ENCODE measurements at places on chromosomes 13 and 19. TPM values are rescaled to one million over a fixed set of nuclear protein-coding genes. Genes with fewer than 3 reads are reported as not detected.

DNA sequence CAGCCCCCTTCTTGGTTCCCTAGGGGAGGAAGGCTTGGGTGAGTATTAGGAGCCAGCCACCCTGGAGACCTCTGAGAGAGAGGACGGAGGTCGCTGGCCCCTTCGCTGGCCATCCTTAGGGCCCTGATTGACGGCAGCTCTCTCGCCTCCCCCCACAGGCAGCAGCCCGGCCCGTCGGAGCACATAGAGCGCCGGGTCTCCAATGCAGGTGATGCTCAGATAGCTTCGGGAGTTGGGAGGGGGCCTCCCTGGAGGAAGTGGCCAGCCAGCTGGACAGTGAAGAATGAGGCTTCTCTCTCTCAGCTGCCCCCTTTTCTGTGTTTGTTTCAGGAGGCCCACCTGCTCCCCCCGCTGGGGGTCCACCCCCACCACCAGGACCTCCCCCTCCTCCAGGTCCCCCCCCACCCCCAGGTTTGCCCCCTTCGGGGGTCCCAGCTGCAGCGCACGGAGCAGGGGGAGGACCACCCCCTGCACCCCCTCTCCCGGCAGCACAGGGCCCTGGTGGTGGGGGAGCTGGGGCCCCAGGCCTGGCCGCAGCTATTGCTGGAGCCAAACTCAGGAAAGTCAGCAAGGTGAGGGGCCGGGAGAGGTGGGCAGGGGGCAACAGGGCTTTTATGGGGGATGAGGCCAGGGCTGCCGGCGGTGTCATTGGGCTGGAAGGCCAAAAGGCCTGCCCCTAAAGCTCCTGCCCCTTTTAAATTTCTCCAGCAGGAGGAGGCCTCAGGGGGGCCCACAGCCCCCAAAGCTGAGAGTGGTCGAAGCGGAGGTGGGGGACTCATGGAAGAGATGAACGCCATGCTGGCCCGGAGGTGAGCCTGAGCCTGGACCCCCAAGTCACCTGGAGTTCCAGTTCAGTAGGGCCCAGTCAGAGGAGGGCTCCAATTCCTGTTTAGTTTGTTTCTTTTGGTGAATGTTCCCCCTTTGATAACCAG is 15.0 kb downstream of the VASP start:
- no peak for DNase-seq

- DNase-seq: no peak
These were observed 58.1 kb downstream of the KCNRG start for GRCh38 chr13:50073340-50073739.

GRCh38 chr13:100951016-100951415 is 276.4 kb upstream of the TMTC4 start:
- DNase-seq: no peak

GRCh38 chr19:40139533-40140287 is 49.0 kb upstream of the ZNF780A start:
- DNase-seq: peak; percentile 81

- DNase-seq: peak; percentile 57
These were observed 1.8 kb downstream of the MBD3 start for GRCh38 chr19:1590641-1591397.

DNA sequence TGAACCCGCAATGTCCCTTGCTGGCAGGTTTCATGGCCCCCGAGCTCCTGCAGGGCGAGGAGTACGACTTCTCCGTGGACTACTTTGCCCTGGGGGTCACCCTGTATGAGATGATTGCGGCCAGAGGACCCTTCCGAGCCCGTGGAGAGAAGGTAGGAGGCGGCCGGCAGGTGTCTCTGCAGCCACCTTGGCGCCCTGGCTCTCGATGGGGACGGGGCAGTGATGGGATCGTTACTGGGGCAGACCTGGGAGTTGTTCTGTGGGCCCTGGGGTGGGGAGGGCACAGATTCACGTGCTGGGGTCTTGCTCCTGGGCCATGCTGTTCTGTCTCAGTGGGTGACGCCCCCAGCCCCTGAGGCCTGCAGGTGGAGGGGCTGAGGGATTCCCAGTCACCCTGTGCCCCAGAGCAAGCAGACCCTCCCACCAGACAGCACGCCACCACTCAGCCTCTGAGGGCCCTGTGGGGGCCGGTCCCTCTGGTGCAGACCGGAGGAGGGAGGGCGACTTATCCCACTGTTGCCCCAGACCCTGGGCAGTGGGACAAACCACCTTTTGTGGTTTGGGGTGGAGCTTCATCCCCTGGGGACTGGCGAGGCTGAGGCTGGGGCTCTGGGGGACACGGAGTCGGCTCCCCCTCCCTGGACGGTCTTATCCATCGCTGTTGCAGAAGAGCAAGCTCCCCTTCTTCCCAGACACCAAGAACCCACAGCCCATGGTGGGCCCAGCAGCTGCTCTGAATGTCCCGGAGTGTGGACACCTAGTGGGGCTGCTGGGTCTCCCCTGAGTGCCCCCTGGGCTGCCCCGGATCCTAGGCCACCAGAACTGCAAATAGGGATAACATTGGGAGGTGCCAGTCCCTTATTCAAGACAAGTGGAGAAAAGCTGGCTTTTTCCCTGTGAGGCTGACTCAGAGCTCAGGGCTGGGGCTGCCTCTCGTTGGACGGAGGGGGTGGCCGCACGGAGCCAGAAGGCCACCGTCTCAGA is 27.5 kb upstream of the TMEM255B start:
- DNase-seq: no peak

- no peak for DNase-seq
These were observed 312.5 kb downstream of the OLFM4 start for GRCh38 chr13:53341144-53341510.

DNA sequence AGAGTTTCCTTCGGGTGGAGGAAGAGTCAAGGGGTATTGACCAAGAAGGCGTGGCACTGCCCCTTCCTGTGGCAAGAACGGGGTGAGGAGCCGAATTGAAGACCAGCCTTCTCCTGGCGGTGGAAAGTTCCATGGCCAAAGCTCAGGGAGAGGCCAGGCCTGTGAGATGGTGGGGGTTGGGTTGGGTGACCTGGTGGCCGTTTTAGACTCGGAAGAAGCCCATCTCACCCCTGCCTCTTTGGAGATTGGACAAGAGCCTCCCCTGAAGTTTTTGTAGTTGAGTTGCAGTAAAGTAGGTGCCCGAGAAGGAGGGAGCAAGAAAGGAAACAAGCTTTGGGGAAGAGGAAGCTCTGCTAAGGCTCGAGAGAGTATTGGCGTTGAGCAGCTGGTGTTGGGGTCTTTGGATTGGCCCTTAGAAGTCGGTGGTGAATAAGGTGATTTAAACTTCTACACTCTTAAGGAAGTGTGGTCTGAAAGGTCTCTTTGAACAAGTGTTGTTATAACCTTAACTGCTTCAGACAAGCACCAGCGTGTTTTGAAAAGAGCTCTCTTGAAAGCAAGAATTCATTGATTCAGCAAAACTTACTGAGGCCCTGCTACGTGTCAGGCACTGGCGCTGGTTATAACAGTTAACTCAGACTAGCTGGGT is 964 bp downstream of the SPINT2 start:
- no peak for DNase-seq

DNA sequence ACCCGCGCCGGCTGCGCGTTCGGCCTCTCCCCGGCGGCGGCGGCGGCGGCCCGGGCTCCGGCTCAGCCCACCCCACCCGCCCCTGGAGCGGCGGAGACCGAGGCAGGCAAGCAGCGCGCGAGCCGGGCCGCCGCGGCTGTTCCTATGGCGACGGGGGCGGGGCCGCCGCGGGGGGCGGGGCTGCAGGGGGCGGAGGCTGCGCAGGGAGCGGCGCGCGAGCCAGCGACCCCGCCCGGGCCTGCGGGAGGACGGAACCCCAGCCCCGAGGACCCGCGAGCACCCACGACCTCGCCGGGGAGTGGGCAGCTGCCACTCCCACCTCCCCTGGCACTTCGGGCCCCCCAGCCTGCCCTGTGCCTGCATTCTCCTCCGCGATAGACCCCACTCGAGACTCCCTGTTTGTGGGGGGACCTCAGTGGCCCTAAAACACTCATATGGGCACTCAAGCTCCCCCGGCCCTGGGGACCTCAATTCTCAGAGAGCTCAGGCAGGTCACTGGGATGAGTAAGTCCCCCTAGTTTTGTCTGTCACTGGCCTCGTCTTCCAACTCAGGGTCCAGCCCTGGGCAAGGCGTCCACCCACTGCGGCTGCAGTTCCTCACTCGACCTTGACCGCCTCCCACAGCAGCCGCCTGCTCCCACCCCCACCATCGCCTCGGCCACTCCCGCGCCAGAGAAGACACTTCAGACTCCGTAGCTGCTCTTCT is at the start of gene CTXN1:
Gene CTXN1 (minus strand): TSS at position 115 of the 706 bp plus-strand sequence. CDS start 597 bp downstream, outside the sequence.
- peak; percentile 73 for DNase-seq

- no peak for DNase-seq
These were observed 9.4 kb downstream of the C19orf12 start for GRCh38 chr19:29705706-29706105.

Gene TEX29
- not detected for total RNA-seq

Gene OXGR1
- not detected for total RNA-seq

Gene TSPAN16
- total RNA-seq: not detected

Gene ANGPTL8
- not detected for total RNA-seq

Gene ZFP36
- total RNA-seq: 2,074 TPM
